Fibroblast of lung (primary cell): ENCODE measurements at places on chromosomes 2 and 18. TPM values are rescaled to one million over a fixed set of nuclear protein-coding genes. Genes with fewer than 3 reads are reported as not detected.

- H3K4me3 ChIP-seq: no peak overlapping the region
- H3K27ac ChIP-seq: no peak overlapping the region
- no peak for DNase-seq
- no peaks in the 10 kb centered on the region for H3K36me3 ChIP-seq
- no peaks in the 10 kb centered on the region for H3K27me3 ChIP-seq
These were observed 177.7 kb downstream of the MREG start for GRCh38 chr2:215835657-215836056.

DNA sequence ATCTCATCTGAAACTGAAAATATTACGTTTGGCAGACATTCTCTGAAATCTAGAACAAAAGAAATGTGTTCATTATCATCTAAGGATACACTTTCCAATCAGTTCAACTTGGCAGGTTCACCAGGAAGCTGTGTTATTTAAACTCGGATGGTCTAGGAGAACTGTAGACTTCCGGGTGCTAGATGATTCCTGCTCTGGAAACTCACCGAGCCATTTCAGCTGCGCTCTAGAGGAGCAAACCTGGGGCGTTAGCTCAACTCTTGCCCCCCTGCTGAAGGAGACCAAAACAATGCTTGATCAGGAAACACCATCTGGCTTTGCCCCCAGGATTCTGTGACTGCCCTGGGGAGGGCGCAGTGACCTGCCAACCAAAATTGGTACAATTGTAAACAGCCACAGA, 22.9 kb downstream of the MLPH start:
- H3K27me3 ChIP-seq: no peaks in the 10 kb centered on the region
- no peaks in the 10 kb centered on the region for H3K36me3 ChIP-seq
- no peak overlapping the region for H3K27ac ChIP-seq
- H3K4me1 ChIP-seq: no peaks in the 10 kb centered on the region
- DNase-seq: no peak
- no peak overlapping the region for H3K4me3 ChIP-seq

The LRP1B gene
- under 0.01 TPM in 2 replicates for total RNA-seq

DNA sequence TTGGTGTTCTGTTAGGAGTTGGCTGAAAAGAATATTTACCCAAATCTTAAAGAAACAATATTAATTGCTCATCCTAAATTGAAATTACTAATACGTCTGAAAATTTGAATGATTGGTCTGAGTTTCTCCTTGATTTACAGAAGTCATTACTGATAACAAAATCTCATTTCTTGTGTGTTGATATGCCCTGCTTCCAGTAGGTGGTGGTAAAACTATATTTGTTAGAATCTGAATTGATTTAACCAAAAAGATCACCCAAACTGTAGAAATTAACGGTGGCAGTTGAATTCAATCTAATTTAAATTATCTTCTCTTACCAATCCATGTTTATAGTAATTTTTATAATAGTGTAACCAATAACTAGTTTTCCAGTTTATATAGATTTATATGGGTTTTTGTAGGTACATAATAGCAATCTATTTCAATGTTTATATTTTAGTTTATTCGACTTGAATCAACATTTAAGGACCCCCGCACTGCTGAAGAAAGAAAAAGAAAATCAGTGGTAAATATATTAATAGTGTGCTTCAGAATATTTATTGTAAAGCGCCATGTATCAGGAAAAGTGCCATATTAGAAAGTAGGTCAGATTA, 38.3 kb downstream of the PAPOLG start:
- peak; percentile 46 for DNase-seq
- no peak overlapping the region for H3K27ac ChIP-seq
- no peak overlapping the region for H3K4me3 ChIP-seq
- H3K4me1 ChIP-seq: no peaks in the 10 kb centered on the region

- no peaks in the 10 kb centered on the region for H3K36me3 ChIP-seq
- H3K27ac ChIP-seq: no peak overlapping the region
- H3K4me3 ChIP-seq: no peak overlapping the region
- H3K27me3 ChIP-seq: no peaks in the 10 kb centered on the region
- H3K4me1 ChIP-seq: no peaks in the 10 kb centered on the region
These were observed 21.0 kb downstream of the BCL11A start for GRCh38 chr2:60532421-60532820.

DNA sequence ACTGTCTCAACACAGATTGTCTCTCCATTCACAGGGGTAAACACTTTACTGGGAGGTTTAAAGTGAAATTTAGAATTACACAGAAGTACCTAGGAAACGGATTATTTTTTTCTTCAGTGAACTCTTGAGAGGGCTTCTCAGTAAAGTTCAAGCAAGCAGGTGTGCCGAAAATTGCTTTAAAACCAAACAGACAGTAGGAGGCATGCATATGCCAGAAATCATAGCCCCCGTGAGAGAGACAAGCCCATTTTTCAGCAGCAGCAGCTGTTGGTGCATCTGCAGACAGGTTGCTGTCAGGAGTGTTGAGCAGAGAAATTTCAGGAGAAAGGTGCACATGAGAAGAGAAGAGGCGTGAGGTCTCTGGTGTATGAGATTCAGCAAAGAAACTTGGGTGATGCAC, 2115.5 kb upstream of the CELF4 start:
- H3K4me1 ChIP-seq: no peaks in the 10 kb centered on the region
- no peak overlapping the region for H3K4me3 ChIP-seq
- no peaks in the 10 kb centered on the region for H3K27me3 ChIP-seq
- no peaks in the 10 kb centered on the region for H3K36me3 ChIP-seq
- DNase-seq: no peak
- no peak overlapping the region for H3K27ac ChIP-seq

- H3K4me3 ChIP-seq: no peak overlapping the region
- peaks cover 3% of the 10 kb centered on the region for H3K27me3 ChIP-seq
- peak; percentile 79 for DNase-seq
- H3K36me3 ChIP-seq: no peaks in the 10 kb centered on the region
- no peaks in the 10 kb centered on the region for H3K4me1 ChIP-seq
- H3K27ac ChIP-seq: no peak overlapping the region
These were observed 4.7 kb upstream of the STAMBP start for GRCh38 chr2:73823916-73824523.

The TUBB8B gene
- not detected in 2 replicates for total RNA-seq

GRCh38 chr2:105144152-105144940, 97.2 kb upstream of the GPR45 start:
- DNase-seq: no peak
- no peak overlapping the region for H3K27ac ChIP-seq
- H3K4me3 ChIP-seq: no peak overlapping the region

GRCh38 chr2:71611781-71612527, 158.6 kb downstream of the DYSF start:
- no peaks in the 10 kb centered on the region for H3K4me1 ChIP-seq
- no peaks in the 10 kb centered on the region for H3K36me3 ChIP-seq
- H3K27ac ChIP-seq: no peak overlapping the region
- no peak overlapping the region for H3K4me3 ChIP-seq
- peaks cover 2% of the 10 kb centered on the region for H3K27me3 ChIP-seq
- no peak for DNase-seq

GRCh38 chr2:215941726-215942125, 71.6 kb downstream of the MREG start:
- DNase-seq: no peak
- no peaks in the 10 kb centered on the region for H3K27me3 ChIP-seq
- H3K36me3 ChIP-seq: no peaks in the 10 kb centered on the region

GRCh38 chr2:164777847-164778461, 63.7 kb downstream of the COBLL1 start:
- no peak overlapping the region for H3K27ac ChIP-seq
- H3K4me3 ChIP-seq: no peak overlapping the region
- no peaks in the 10 kb centered on the region for H3K27me3 ChIP-seq

GRCh38 chr2:192886636-192887035, 691.9 kb upstream of the TMEFF2 start:
- DNase-seq: no peak
- H3K4me1 ChIP-seq: no peaks in the 10 kb centered on the region
- no peak overlapping the region for H3K4me3 ChIP-seq

DNA sequence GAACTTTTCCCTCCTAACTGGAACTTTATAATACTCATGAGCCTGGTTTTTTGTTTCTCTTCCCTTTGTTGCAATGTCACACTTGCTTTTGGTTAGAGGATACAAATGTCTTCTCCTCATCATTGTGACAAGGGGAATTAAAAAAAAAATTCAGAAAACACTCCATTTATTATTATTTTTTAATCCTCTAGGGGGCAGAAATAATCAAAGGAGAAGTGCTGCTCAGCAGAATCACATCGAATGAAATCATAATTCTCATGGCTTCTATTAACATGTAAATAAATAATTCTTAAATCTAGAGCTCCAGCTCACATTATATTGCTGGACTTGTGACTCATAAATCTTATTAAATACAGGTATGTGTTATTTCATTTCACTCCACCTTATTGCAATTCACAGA, 273.8 kb downstream of the TRIB2 start:
- H3K27me3 ChIP-seq: no peaks in the 10 kb centered on the region
- no peak overlapping the region for H3K4me3 ChIP-seq
- no peak overlapping the region for H3K27ac ChIP-seq
- H3K36me3 ChIP-seq: no peaks in the 10 kb centered on the region

The HOXD1 gene
- total RNA-seq: not detected in 2 replicates

DNA sequence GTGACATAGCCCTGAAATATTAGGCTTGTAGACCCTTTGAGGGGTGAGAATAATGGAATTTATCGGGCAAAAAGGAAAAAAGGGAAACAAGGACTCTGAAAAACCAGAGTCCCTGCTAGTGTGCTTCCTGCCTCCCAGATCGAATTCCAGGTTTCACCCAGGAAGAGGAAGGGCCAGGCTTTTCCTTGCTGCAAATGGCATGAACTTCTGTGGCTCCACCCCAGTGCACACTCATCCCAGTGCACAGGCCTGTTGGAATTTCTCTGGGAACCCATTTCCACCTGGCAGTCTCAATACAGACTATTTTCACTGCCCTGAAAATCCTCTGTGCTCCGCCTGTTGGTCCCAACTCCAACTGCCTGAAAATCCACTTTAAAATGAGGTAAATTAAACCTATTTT, 29.9 kb downstream of the C18orf54 start:
- H3K36me3 ChIP-seq: no peaks in the 10 kb centered on the region
- H3K27me3 ChIP-seq: no peaks in the 10 kb centered on the region
- H3K4me1 ChIP-seq: peaks cover 4% of the 10 kb centered on the region
- no peak for DNase-seq
- H3K4me3 ChIP-seq: no peak overlapping the region

GRCh38 chr18:59932401-59932800, 32.6 kb downstream of the PMAIP1 start:
- DNase-seq: no peak
- no peaks in the 10 kb centered on the region for H3K4me1 ChIP-seq
- H3K27me3 ChIP-seq: peaks cover 2% of the 10 kb centered on the region
- no peaks in the 10 kb centered on the region for H3K36me3 ChIP-seq
- no peak overlapping the region for H3K27ac ChIP-seq
- no peak overlapping the region for H3K4me3 ChIP-seq

GRCh38 chr2:200435379-200435778, 74.5 kb downstream of the KCTD18 start:
- no peaks in the 10 kb centered on the region for H3K4me1 ChIP-seq
- H3K36me3 ChIP-seq: peaks cover 4% of the 10 kb centered on the region
- H3K27me3 ChIP-seq: no peaks in the 10 kb centered on the region
- no peak for DNase-seq
- no peak overlapping the region for H3K27ac ChIP-seq
- H3K4me3 ChIP-seq: no peak overlapping the region

The SULT6B1 gene
- total RNA-seq: not detected in 2 replicates

GRCh38 chr2:160816916-160817499, 323.4 kb upstream of the RBMS1 start:
- H3K27ac ChIP-seq: no peak overlapping the region
- DNase-seq: peak; percentile 48
- H3K36me3 ChIP-seq: no peaks in the 10 kb centered on the region

DNA sequence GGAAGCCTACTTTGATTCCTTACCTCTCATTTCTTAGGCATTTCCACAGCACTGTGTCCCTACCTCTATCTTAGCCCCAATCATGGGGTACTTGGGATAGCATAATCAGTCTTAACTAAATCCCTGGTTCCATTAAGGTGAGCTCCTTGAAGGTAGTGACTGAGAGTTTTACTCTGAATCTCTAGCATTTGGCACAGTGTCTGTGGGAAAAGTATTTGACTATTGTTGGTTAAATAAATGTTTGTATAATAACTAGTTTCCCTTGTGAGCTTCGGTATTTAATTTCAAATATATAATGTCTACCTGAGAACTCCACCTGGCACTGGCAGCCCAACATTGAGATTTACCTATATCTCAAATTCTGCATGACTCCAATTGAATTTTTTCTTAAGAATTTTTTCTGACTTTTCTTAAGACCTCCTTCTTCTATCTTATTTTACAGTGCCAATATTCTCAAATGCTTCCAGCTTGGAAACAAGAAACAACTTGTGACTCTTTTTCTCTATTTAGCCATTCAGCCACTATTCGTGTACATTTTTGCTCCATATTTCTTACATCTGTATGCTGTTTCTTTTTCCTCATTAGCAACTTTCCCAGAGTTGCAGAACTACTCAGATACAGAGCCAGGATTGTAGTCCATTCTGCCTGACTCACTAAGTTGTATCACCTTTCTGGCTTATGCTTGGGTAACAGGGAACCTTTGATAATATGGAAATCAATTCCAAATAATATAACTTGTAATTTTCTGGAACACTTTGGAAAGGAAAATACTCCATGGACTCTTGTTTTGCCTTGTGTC, 214.0 kb upstream of the NT5C1B start:
- no peak for DNase-seq
- H3K4me3 ChIP-seq: no peak overlapping the region
- H3K27me3 ChIP-seq: no peaks in the 10 kb centered on the region
- H3K4me1 ChIP-seq: no peaks in the 10 kb centered on the region
- H3K36me3 ChIP-seq: no peaks in the 10 kb centered on the region

- no peak overlapping the region for H3K4me3 ChIP-seq
- peak; percentile 42 for DNase-seq
- H3K27ac ChIP-seq: peak overlapping the region; percentile 7
- H3K4me1 ChIP-seq: peaks cover 3% of the 10 kb centered on the region
- no peaks in the 10 kb centered on the region for H3K27me3 ChIP-seq
These were observed 23.7 kb downstream of the CYP27A1 start for GRCh38 chr2:218805627-218806026.

The MERTK gene
- 1.8 and 6.6 TPM in 2 replicates for total RNA-seq

The FBXO41 gene
- 0.77 and 1.2 TPM in 2 replicates for total RNA-seq

DNA sequence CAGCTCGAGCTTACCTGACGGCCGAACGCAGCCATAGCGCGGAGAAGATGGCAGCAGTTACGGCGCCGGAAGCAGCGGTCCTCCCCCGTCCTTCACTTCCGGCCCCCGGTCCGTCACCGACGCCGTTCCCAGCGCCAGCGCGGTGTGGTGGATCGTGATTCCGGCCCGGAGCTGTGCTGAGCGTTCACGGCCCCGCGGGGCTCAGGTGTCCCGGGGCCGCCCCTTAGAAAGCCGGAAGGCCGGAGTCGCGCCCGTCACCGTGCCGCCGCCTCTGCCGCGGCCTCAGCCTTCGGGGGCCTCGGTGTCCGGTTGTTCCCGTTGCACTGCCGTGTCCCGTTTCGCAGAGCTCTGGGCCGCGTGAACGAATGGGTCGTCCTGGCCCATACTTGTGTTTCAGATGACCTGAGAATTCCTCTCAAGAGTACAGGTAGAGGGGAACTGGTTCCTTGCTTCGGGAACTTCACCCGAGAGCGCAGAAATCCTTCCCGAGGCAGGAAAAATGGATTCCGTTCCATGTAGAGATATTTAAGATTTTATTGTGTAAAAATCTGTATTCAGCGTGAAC, at the start of gene MTERF4:
MTERF4 (minus strand) TSS at position 49 of the 565 bp plus-strand sequence; CDS start at position 35, 14 bp downstream.
- no peaks in the 10 kb centered on the region for H3K4me1 ChIP-seq
- H3K27ac ChIP-seq: peak within 1 kb of the TSS; percentile 71
- peaks cover 3% of the 10 kb centered on the region for H3K36me3 ChIP-seq
- H3K27me3 ChIP-seq: no peaks in the 10 kb centered on the region
- DNase-seq: peak; percentile 80

- DNase-seq: peak; percentile 100
- H3K27ac ChIP-seq: peak overlapping the region; percentile 94
- H3K4me3 ChIP-seq: peak overlapping the region; percentile 34
- no peaks in the 10 kb centered on the region for H3K27me3 ChIP-seq
These were observed 169.1 kb upstream of the KLF7 start for GRCh38 chr2:207334624-207335371.

The ZNF519 gene
- total RNA-seq: 2.6 and 2.8 TPM in 2 replicates
